ENCODE measurements at places on chromosomes 13 and 19.
A peak's percentile ranks its signal among the peaks of the same experiment; 100 is the strongest.

GRCh38 chr19:34502582-34503411 is 21.2 kb downstream of the WTIP start:
- no peak for DNase-seq

DNA sequence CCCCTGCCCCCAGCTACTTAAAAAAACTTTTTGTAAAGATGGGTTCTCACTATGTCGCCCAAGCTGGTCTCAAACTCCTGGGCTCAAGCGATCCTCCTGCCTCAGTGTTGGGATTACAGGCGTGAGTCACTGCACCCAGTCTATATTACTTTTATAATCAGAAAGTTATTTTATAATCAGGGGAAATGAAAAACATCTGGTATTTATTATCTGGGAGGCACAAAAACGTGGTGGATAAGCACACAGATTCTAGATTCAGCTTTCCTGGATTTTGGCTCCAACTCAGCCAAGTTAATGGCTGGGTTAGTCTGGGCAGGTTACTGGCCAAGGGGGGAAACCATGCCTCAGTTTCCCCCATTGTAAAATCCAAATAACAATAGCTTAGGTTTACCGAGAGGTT is 24.7 kb downstream of the KEAP1 start:
- DNase-seq, result no peak

DNA sequence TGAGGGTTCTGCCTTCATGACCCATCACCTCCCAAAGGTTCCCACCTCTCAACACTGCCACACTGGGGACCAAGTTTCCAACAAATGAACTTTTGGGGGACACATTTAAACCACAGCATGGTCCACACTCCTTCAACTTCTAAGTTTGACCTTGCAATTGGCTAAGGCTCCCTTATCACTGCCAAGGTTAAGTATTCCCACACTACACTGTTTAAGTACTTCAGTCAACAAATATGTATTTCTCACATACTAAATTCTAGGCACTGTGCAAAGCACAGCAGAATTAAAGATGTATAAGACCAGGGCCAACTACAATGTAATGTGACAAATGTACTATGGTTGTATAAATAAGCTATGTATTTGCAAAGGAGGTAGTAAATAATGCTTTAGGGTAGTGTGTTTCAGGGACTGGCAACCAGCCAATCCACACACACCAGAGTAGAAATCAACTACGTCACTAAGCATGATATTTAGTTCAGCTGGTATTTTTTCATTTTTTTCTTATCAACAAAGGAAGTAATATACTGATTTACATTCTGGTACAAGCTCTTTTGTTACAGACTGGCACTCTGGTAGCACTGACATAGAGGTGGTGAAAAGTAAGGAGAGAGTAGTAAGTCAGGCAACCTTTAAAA is 12.2 kb downstream of the NUFIP1 start:
- DNase-seq, result no peak

DNA sequence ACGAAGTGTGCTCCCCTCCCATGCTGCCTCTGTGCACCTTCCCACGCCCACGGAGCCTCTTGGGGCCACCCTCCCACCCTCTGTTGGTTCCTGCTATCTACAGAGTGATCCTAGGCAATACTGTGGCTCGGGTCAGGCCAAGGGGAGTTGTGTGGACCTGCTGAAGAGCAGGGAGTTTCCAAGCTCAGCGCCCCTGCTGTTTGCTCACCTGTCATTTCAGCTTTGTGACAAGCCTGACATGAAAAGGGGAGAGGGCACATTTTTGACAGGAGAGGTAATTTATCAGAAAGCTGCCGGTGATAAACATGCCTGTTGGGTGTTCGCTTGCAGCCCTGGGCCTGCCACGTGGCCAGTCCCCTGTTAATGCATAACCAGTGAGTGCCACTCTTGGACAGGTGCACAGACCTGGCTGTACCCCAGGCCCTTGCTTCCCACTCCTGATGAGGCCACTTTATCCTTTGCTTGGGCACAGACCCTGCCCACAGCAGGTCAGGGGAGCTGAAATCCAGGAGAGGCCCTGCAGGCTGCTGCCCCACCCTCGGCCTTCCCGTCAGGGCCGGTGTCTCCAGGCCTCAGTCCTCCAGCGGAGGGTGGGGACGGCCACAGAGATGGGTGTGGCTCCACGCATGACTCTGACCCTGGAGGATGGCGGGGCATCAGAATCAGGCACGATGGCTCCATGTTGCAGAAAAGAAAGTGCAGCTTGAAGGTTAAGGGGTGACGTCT is 201.5 kb upstream of the GPR12 start:
- DNase-seq, result no peak

- DNase-seq, result no peak
These were observed 140.4 kb downstream of the TEX29 start for GRCh38 chr13:111460548-111461444.

- DNase-seq, result no peak
These were observed 93.4 kb upstream of the SLITRK1 start for GRCh38 chr13:83975655-83976165.

DNA sequence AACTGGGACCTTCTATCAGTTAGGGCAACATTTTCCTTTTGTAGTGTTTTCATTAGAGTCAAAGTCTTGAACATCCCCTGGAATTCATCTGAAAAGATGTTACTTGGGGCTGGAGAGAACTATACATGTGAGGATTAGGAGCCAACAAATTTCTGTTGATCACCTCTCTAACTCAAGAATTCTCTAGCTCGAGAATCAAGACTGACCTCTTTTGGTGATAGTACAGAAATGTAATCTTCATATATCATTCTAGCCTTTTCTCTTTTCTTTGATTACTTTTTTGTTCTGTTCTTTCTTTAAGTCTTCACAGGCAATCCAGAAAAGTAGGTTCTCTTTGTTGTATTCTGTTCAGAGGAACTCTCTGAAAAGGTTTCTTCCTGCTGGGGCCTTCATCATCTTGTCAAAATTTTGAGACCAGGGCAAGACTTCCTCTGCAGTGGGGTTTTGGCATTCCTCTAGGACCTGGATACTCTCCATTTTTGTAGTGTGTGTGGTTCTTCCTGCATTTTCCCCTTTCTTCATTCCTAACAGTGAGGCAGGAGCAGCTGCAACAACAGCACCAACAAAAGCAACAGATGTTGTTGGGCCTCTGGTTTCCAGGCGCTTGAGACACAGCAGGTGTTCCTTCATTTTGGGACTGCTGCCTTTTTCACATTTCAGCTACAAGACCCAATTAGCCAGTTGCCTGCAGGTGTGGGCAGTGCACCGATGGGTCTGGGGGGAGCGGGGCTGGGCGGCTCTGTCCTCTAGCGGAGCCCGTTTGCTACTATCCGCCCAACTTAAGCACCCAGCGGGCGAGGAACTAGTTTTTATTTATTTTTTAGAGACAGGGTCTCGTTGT is 26.2 kb downstream of the ELF1 start:
- DNase-seq, result no peak

DNA sequence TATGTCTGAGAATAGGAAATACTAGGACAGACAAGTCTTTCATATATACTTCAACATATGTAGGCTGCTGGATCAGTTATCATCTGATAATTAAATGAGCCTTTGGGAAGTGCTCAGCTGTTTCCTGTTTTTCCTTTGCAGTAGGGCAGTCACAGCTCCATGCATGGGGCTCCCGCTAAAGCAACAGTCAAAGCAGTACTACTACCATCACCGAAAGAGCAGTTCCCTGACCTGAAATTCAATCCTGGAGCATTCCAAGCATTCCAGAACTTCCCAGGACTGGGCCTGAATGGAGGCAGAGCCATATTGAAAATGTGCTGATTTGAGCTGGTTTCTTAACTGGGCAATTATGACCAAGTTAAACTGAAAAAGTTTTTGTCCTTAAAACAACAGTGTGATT is 20.5 kb downstream of the MICU2 start:
- DNase-seq, result no peak

DNA sequence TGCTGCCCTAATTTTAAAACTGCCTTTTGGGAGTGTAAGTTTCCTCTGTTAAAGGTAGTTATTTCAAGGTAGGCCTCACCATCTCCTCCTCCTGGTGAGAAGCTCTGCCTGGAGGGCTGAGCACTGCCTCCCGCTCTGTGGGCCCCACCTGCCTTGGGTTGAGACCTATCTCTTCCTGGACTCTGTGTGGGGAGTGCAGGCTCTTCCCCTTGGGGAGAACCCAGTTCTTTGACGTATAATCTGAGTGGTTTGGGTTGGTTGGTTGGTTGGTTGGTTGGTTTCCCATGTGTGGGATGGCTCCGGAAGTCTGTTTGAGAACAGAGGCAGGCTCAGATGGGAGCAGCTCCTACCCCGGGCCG is 39.1 kb downstream of the ACTN4 start:
- peak; percentile 30 for DNase-seq

GRCh38 chr19:29131456-29131855 is 81.5 kb downstream of the UQCRFS1 start:
- DNase-seq, result no peak

GRCh38 chr13:31775148-31775547 is 35.8 kb downstream of the RXFP2 start:
- no peak for DNase-seq

DNA sequence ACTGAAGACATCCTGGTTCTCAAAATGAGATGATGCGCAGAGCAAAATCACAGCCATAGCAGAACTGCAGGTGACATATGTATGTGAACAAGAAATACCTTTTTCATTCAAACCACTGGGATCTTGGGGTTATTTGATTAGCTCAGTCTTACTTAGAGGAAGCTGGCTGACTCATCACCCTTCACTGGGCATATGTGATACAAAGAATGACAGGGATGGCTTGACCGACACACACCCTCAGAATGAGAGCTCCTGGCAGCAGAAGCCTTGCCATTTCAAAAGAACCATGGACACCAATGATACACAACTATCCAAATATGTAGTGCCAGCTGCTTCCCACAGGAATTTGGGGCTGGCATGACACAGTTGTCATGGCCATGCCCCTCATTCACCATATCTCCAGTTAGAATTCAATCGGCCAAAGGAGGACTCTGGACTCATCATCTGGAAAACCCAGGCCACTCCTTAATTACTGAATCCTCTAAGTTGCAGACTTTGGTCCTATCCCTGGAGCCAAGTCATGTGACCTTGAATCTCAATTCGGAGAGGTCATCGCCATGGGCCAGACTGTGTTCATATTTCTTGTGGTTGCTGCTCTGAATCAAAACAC is 115.8 kb downstream of the KATNAL1 start:
- DNase-seq, result no peak

- DNase-seq, result no peak
These were observed 273.4 kb downstream of the GPC6 start for GRCh38 chr13:93499991-93500390.

DNA sequence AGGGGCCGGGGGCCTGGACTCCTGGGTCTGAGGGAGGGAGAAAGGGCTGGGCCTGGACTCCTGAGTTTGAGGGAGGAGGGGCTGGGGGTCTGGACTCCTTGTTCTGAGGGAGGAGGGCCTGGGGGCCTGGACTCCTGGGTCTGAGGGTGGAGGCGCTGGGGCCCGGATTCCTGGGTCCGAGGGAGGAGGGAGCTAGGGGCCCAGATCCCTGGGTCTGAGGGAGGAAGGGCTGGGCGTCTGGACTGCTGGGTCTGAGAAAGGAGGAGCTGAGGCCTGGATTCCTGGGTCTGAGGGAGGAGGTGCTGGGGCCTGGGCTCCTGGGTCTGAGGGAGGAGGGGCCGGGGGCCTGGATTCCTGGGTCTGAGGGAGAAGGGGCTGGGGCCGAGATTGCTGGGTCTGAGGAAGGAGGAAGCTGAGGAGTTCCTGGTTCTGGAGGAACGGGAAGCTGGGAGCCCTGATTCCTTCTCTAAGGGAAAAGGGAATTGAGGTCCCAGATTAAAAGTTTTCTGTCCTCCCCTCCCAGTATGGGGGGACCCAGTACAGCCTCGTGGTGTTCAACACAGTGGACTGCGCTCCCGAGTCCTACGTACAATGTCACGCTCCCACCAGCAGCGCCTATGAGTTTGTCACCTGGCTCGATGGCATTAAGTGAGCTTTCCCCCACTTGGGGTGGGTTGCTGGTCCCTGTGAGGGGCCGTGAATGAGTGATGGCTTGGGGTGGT is 721 bp downstream of the MED25 start:
- no peak for DNase-seq

- DNase-seq, result no peak
These were observed 1.3 kb upstream of the PCDH9 start for GRCh38 chr13:67231289-67232000.

DNA sequence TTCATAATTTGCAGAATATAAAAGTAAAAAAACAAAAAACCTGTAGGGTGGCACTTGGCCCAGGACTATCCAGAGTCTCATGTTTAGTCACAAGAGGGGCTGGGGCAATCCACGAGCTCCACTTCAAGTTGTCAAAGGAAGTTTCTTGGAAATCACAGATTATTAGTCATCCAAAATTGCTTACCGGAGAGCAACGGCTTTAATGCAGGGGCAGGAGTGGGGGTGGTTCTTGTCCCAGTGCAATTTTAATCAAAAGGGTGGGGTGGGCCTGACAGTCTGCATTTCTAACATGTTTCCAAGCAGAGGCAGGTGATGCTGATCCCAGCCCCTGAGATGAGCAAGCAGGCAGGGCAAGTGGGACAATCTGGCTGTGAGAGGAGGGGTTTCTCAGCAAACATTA is 233.9 kb downstream of the ABCC4 start:
- no peak for DNase-seq

DNA sequence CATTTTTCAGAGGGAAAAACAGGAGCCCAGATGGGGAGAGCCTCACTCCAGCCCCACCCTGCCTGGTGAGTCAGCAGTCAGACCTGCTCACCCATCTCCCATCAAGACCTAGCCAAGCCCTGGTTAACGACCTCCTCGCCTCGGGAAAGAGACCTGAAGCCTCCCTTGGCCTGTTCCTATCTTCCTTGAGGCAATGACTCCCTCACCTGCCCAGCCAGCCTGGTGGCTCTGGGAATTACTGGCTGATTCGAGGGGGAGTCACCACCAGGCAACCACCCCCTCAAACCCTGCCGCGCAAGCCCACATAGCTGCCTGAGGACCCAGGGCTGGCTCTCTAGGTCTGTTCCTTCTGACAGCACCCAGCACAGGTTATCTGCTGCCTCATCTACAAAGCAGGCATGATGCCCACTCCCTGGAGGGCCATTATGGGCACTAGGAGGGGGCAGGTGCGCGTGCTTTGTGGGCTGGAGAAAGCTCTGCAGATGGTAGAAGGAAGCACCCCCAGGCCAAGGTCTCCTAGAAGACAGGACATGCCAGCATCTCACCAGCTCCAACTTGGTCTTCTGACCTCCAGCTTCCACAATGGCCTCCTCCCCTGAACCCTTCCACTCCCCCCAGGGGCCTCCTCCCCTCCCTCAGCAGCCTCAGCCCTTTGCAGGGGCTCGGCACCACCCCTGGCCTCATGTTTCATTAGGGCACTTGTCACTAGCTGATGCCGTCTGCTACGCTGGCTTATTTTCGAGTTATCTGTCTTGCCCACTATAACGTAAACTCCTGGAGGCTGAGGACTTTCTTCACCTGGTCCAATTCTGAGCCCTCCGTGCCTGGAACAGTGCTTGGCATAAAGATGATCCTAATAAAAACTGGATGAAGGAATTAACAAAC is 10.4 kb downstream of the DEDD2 start:
- no peak for DNase-seq

GRCh38 chr19:57441979-57442752 is 7.0 kb downstream of the ZNF749 start:
- no peak for DNase-seq

GRCh38 chr19:43695985-43696704 is 19.7 kb upstream of the IRGC start:
- DNase-seq, result no peak

All from stimulated activated CD4-positive, alpha-beta T cell treated with anti-CD3 and anti-CD28 coated beads, Interleukin-4, amount 100 ng/mL, for 24 hours (primary cell).